ENCODE measurements at places on chromosomes 12 and 14.
A peak's percentile ranks its signal among the peaks of the same experiment; 100 is the strongest.

- DNase-seq: no peak
Measured at GRCh38 chr12:81835783-81836182, 76.6 kb upstream of the PPFIA2 start.

- DNase-seq: no peak
Measured at GRCh38 chr12:67067453-67068203, 201.5 kb upstream of the CAND1 start.

GRCh38 chr14:38481952-38482678 is 226.2 kb upstream of the CLEC14A start:
- no peak for DNase-seq

DNA sequence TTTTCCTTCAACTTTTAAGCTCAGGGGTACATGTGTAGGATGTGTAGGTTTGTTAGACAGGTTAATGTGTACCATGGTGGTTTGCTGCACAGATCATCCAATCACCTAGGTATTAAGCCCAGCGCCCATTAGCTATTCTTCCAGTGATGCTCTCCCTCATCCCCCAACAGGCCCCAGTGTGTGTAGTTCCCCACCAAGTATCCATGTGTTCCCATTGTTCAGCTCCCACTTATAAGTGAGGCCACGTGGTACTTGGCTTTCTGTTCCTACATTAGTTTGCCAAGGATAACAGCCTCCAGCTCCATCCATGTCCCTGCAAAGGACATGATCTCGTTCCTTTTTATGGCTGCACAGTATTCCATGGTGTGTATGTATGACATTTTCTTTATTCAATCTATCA is 48.6 kb upstream of the YARS2 start:
- DNase-seq: no peak

DNA sequence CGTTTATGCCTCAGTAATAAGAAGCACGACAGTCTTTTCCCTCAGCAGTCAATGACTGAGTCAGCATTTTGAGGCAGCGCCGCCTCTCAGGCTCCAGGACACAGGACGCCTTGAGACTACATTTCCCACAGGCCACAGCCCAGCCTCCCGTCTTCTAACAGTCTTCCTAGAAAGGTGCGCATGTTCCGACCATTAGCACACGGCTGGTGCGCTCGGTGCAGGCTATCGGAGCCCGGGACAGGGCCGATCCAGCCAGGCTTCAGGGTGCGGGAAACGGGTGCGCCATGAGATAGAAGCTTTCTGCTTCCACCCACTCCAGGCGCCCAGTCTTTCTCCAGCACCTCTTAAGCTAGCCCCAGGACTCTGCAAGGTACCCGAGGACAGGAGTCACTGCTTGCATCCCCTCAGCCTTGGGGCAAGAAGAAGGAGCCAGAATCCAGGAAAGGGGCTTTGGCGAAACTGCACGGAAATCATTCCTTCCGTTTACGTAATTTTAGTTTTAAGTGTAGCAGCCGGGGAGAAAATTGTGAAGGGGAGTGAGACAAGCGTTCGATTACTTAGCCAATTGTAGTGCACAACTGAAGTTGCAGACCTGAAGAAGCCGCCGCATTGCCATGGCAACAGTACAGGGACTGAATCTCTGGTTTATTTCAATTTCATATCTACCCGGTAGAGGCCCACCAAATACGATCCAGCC is 54.0 kb downstream of the ZNF641 start:
- DNase-seq: peak; percentile 48

- DNase-seq: no peak
Measured at GRCh38 chr14:55964091-55964490, 154.1 kb upstream of the PELI2 start.

- no peak for DNase-seq
Measured at GRCh38 chr12:28050606-28051005, 78.1 kb upstream of the PTHLH start.

GRCh38 chr12:3571323-3571722 is 80.3 kb downstream of the PRMT8 start:
- no peak for DNase-seq

DNA sequence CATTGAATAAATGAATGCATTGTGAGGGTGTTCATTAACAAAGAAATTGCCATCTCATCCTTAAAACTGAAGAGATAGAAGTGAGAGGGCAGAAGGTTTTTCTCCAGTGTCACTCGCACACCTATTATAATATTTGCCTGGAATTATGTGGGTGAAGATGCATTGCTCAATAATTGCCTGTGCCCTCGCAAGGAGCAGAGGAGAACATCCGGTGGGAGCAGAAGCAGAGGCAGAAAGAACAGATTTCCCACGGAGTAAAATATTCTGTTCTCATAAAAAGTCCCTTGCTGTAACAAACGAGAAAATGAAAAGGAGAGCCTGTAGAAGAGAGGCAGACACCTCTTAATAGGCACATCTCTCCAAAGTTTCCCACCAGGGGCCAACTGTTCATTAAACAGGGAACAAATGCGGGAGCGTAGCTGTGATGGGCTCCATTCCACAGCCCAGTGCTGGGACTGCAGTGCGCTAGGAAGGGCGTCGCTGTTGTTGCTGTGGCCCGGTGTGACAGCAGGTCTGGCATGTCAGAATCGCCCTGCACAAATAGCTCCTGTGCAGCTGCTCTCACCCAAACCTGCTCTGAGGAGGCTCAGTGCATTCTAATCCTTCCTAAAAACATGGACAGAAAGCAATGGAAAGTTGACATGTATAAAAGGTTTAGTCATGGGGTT is 359.8 kb downstream of the APAF1 start:
- DNase-seq: no peak

Measured in tibial nerve (tissue), 4 donors.